ENCODE measurements at places on chromosomes 3 and 15. TPM values are rescaled to one million over a fixed set of nuclear protein-coding genes. Genes with fewer than 3 reads are reported as not detected.

Gene CSPG5
- total RNA-seq = 0.08 TPM

Gene NANOGP8
- total RNA-seq = not detected

Gene FRMD4B
- total RNA-seq = 3.0 TPM

Gene NLGN1
- total RNA-seq = 1.4 TPM

Measured in epithelial cell of alveolus of lung (primary cell).